Activated T-cell treated with anti-CD3 and anti-CD28 coated beads, Interleukin-2, amount 50 U/mL, for 72 hours (primary cell): ENCODE measurements at places on chromosomes 16 and 17. TPM values are rescaled to one million over a fixed set of nuclear protein-coding genes. Genes with fewer than 3 reads are reported as not detected.

RNF222 gene
- total RNA-seq, result 0.07 TPM

PHF23 gene
- 28.9 TPM for total RNA-seq

PPL gene
- total RNA-seq, result 0.22 TPM

POLR2C gene
- total RNA-seq, result 67.5 TPM

MYH13 gene
- not detected for total RNA-seq

LGALS9C gene
- total RNA-seq, result not detected
